Posterior vena cava (tissue), 2 donors: ENCODE measurements at places on chromosomes 2 and 18. TPM values are rescaled to one million over a fixed set of nuclear protein-coding genes. Genes with fewer than 3 reads are reported as not detected.

GRCh38 chr2:68320118-68320641, 431 bp upstream of the CNRIP1 start:
- DNase-seq, result peak; percentile 67

DNA sequence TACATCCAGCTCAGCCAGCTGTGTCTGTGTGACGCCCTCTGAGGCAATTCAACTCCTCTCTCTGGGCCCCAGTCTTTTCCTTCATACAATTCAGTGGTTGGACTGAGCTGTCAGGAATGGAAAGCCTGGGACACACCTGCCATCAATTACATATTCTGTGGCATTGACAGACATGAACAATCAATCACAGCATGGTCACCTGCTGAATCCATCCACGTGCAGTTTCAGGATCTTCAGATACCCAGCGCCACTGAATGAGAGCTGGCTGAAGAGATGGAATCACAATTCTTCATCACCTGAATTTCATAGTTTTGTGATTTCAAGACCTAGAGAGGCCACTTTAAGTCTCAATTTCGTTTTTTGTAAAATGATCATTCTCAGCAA, 5.1 kb downstream of the ADRA2B start:
- DNase-seq, result no peak

GRCh38 chr2:121090088-121090715, 194.8 kb downstream of the TFCP2L1 start:
- DNase-seq, result no peak

- DNase-seq, result peak; percentile 82
Observed at GRCh38 chr2:128369108-128369555, 50.5 kb upstream of the HS6ST1 start.

GRCh38 chr2:186903216-186903615, 54.2 kb upstream of the ZSWIM2 start:
- DNase-seq, result no peak

DNA sequence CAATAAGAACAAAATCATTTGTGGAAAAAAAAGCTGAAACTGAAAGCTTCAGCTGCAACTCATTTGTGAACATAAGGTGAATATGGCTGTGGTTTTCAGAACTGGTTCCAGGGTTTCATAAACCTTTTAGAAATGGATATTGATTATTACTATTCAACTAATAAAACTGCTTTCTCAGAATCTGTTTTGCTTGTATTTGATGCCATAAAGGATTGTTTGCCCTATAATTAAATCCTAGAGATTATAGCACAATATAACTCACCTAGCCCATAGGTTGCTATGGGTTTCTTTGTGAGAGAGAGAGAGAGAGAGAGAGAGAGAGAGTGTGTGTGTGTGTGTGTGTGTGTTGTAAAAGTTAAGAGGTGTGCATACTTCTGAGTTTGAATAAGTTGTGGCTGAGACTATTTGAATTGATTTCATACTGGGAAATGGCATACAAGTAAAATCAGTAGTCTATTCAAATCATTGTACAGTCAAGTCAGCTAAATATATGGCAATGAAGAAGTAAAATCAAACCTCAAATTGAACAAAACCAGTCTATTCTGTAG, 339.2 kb downstream of the ARHGAP15 start:
- DNase-seq, result no peak

GRCh38 chr18:37489998-37490397, 75.6 kb downstream of the CELF4 start:
- DNase-seq, result no peak

- no peak for DNase-seq
Observed at GRCh38 chr2:41941831-41942230, 106.0 kb upstream of the PKDCC start.

- no peak for DNase-seq
Observed at GRCh38 chr2:2926858-2927175, 450.8 kb downstream of the EIPR1 start.

DNA sequence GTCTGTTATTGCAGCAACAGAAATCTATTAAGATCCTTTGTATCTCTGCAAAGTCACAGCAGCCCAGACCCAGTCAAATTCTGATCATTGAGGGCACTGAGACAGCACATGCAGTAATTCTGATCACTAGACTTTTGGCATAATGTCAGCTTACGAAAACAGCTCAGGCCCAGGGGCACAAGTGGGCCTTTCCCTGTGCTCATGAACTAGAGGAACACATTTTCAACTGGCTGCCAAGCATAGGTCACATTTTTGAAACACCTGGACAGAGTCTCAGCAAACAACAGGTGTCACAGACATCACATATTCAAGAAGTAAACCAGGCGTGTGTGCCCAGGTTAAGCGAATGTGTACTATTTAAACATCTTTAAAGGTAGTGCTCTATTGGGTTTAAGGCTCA, 13.7 kb downstream of the DOCK10 start:
- no peak for DNase-seq

DNA sequence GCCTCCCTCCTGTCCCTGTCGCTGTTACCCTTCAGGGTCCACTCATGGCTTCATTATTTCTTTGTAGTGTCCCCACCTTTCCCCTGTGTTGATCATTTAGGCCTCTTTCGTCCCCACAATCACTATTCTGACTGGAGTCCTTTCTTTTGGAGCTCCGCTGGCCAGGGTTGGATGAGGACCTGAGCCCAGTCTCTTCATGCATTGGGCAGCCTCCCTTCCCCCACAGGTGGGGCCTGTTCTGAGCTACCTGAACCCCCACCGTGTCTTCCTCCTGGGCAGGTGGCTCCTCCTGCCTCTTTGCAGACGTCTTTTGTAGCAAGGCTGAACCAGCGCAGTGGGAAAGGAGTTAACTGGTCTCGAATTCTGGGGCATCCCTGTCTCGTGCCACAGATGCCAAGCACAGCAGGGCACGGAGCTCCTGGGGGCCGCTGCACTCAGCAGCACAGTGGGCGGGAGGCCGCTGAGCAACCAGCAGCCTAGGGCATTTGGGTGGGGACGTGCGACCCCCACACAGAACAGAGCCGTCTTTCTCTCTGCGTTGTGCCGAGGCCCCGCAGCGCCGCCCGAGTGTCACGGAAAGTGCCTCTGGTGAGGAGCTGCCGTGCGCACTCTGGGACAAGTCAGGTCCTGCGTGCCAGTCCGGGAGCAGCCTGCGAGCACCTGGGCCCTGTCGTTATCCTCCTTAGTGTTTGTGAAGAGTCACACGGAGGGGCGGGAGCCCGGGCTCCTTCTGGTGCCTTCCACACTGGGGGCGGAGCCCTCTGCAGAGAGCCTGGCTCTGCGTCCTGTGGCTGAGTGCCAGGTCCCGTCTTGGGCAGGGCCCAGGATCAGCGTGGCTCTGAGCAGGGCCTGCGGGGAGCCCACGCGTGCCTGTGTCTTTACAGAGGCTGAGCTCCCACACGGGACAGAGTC, 130.1 kb downstream of the NFATC1 start:
- DNase-seq, result peak; percentile 90

GRCh38 chr2:103132536-103133217, 370.8 kb downstream of the TMEM182 start:
- DNase-seq, result no peak

DNA sequence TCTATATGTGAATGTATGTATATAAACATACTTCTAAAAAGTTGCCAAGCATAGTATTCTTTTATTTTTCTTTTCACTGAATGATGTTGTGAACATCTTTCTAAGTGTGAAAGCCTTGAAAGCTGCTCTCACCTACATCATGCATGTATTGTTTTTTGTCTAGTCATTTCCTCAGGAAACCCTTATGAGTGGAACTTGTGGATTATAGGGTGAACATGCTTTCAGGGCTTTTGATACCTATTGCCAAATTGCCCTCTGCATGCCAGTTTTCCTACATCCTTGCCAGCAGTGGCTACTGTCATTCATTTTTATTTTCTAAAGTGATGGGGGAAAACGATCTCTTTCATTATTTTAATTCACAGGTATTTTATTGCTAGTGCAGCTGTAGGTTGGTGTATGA, 78.3 kb downstream of the ADAM23 start:
- DNase-seq, result no peak

- no peak for DNase-seq
Observed at GRCh38 chr2:149800624-149801542, 213.3 kb upstream of the MMADHC start.

DNA sequence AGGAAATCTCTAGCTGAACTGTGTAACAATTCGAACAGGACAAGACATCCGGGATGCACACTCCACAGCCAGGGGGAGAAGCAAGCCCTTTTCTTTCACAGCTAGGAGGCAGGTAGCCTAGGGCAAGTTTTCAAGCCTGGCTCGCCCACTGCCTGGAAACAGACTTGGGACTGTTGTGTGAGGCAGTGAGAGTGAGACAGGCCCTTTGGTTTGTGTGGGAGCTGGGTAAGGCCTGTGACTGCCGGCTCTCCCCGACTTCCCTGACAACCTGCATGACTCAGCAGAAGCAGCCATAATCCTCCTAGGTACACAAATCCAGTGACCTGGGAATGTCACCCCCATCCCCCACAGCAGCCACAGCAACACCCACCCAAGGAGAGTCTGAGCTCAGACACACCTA, 179.7 kb downstream of the WDPCP start:
- DNase-seq, result peak; percentile 67

DNA sequence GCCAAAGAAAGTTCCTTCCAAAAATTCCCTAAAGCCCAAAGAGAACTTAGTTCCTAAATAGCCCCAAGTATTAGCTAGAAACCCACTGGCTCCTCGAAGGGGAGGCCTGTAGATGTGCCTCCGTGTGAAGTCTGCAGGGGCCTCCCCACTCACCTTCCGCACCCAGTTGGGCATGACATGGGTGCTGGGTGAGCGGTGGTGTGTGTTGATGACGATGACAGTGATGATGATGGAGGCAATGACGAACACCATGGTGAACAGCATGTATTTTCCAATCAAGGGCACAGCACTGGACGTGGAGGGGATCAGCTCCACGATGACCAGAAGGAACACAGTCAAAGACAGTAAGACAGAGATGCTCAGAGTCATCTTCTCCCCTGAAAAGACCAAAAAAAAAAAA, 14.5 kb downstream of the CHRNA1 start:
- DNase-seq, result no peak

GRCh38 chr18:4455113-4455811, at the start of gene DLGAP1:
Gene DLGAP1, minus strand, starts transcription at chr18:4455307.
- peak; percentile 80 for DNase-seq

- DNase-seq, result no peak
Observed at GRCh38 chr2:131418625-131419024, 54.7 kb upstream of the RAB6D start.

DNA sequence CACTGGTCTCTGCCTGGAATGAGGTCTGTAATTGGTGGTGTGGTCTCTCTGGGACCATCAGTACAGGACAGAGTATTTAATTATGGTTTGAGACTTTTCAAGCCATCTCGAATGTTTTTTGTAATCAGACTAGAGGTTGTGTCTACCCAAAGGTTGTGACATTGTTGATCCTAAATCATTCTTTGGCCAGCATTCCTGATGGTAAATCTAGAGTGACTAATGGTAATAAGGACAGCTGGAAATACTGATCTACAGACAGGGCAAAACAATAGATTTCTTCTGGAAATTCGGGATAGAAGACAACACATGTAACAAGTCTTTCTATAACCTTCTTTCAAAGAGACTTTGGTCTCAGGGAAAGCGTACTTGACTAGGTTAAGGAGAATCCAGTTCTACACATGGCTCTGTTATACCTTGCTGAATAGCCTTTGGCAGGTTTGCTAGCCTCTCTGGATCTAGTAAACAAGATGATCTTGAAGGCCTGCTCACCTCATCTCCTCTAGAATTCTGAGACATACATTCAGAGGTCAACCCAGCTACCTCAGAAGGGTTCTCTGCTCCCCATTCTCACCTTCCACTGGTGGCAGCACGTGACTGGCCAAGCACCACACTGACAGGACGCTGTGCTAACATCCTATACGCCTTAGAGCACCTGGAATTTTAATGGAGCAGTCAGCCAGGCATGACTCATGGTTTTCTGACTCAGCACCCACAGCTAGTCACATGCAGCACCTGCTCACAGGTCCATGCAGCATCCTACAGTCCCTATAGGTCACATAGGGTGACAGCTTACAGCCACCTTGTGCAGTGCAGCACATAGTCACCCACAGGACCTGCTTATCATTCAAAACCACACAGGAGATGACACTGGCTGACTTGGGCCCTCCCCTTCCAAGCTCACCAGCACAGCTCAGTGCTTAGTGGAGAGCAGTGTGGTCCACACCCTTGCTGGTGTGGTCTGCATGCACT, 12.2 kb downstream of the PLB1 start:
- no peak for DNase-seq

- DNase-seq, result no peak
Observed at GRCh38 chr18:40375837-40376236, 1579.2 kb upstream of the PIK3C3 start.

The RIT2 gene
- total RNA-seq, result not detected

The STEAP3 gene
- total RNA-seq, result 9.3 TPM

The RMC1 gene
- total RNA-seq, result 28.8 TPM

The CRYBA2 gene
- not detected for total RNA-seq

The CD8B2 gene
- total RNA-seq, result not detected

The NBEAL1 gene
- total RNA-seq, result 60.8 TPM

The B4GALT6 gene
- total RNA-seq, result 4.2 TPM

The CRIM1 gene
- 143 TPM for total RNA-seq

The LYPD1 gene
- 0.33 TPM for total RNA-seq

The DAPL1 gene
- total RNA-seq, result not detected

The MROH2A gene
- total RNA-seq, result not detected

The STARD6 gene
- total RNA-seq, result not detected

The CDH19 gene
- 5.0 TPM for total RNA-seq
